ENCODE measurements at places on chromosomes 13 and 19.
A peak's percentile ranks its signal among the peaks of the same experiment; 100 is the strongest.

DNA sequence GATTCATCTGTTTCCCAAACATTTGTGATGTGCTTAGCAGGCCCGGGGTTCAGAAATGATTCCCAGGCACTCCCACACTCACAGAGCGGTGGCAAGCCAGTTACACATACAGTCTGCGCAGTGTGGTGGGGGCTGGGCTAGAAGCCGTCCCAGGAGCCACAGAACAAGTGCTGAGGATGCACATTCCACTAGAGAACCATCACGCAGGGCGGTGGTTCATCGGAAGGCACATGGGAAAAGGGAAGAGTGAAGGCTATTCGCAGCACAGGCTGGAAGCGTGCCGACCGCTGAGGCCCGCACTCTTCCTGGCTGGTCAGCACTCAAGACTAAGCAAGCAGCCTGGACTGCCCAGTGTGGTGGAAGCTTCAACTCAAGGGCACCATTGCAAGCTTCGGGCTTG lies 126.3 kb upstream of the SLC7A1 start:
- DNase-seq, result no peak

GRCh38 chr19:39405958-39406655 lies 540 bp upstream of the ZFP36 start:
- DNase-seq, result peak; percentile 70

DNA sequence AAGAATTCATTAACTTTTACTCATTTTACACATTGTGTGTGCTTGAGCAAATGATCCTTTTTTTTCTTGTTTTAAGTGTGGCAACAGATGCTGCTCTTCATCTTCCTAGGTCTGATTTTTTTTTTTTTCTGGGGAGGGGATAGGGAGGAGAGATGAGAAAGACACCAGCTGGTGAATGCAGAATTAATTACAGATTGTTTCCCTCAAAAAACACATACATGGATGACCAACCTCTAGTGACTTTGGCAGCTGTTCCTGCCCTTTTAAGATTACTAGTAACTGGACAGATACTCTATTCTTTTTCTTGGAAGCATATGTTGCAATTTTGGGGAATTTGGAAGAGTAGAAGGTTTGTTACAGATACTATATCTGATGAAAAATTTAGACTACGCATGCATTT lies 103.6 kb upstream of the MYO16 start:
- no peak for DNase-seq

GRCh38 chr13:113837560-113838355 lies 26.1 kb downstream of the GAS6 start:
- DNase-seq, result peak; percentile 74

DNA sequence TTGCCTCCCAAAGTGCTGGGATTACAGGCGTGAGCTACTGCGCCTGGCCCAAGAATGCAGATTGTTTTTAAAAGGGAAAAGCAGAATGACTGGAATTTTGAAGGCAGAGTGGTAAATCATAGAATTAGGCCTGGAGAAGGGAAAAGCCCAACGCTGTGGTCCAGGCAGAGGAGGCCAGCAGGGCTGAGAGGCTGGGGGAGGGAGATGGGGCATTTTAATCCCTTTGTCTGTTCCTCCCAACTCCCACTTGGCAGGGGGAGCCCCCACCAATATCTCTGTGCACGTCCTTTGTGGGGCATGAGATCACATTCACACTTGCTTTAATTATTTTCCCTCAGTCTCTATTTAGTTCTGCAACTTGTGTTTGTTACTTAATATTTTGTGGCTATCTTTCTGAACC lies 54.4 kb upstream of the RANBP3 start:
- no peak for DNase-seq

DNA sequence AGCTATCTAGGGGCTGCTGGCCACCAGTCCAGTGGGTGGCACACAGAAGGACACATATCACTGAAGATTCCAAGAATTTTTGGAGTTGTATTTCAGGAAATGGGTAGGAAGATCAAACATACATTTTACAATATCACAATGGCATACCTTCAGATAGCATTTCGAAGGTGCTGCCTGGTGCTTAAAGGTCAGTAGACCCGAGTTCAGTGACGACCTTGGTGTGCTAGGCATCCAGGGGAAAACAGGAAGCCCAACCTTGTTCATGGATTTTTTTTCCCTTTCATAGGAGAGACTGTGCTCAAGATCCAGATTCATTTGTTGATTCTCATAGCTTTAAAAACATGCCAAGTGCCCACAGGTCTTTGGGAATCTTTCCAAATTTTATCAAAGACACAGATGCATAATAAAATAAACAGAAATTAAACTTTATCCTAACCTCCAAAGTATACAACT lies 51.0 kb upstream of the RCBTB2 start:
- DNase-seq, result no peak

DNA sequence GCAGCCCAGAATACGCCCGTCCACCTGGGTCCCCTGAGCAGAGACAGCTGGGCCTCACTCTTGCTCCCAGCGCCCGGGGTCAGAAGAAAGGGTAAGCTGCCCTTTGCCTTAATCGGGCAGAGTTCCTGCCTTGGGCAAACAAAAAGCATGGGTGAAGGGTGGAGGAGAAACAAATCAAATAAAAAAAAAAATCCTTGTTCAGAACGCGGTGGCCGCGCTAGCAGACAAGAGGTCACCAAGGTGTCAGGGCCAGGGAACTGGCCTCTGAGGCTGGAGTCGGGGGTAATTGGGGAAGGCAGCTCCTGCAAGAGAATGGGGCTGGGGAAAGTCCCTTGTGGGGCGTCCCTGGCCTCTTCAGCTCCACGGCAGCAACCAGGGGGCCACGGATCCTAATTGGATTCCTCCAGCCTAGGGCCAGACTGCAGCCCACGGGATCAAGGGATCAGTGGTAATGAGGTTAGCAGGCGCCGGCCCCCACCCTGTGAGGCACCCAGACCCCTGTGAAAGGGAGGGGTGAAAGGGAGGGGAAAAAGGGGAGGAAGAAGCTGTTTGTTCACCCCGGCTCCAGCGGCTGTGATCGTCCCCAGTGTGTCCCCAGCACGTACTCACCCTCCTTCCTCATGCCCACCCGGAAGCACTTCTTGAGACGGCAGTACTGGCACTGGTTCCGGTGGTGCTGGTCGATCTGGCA lies 5.5 kb downstream of the NR2F6 start:
- no peak for DNase-seq
